ENCODE measurements at places on chromosomes 13 and 19.

- DNase-seq, result no peak
Measured at GRCh38 chr19:55703790-55704215, 28.8 kb downstream of the EPN1 start.

GRCh38 chr19:12187625-12188024 is 24.7 kb downstream of the ZNF136 start:
- DNase-seq, result no peak

- no peak for DNase-seq
Measured at GRCh38 chr13:100108913-100109507, 20.1 kb downstream of the PCCA start.

GRCh38 chr13:36219883-36220282 is 5.5 kb upstream of the SOHLH2 start:
- DNase-seq, result no peak

DNA sequence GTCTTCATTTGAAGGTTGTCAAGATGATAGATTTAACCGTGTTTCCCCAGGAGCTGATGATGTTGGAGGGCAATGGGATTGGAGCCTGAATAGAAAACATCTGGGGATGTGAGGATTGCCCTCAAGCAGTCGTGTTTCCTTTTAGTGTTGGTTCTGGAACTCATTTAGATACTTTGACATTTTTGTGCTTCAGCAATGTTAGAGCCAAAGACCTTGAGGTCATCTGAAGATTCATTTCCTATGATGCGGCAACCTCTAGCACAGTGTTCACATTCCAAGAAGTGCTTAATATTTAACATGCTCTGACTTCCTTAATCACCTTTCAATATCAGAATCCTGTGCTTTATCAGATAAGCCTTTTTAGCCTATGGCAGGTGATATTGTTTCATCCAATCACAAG is 82.7 kb downstream of the SLC10A2 start:
- DNase-seq, result no peak

DNA sequence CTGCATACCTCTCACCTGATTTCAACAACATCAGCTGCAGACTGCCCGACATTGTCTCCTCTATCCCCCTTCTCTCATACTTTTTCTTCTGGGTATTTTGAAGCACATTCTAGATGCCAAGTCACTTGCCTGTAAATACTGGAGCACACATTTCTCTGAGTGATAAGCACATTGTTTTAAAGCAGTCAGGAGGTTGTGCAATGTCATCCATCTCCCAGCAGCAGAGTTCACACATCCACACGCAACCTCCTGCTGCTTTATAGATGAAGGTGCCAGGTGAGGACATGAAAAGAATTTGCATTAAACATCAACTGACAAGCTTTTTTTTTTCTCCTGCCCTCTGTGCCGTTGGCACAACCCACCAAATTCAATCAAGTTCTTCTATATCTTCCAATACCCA is 5.5 kb downstream of the UPK1A start:
- no peak for DNase-seq

- peak; percentile 45 for DNase-seq
Measured at GRCh38 chr19:40521276-40521675, 54.5 kb downstream of the SPTBN4 start.

GRCh38 chr13:26222520-26223046 is 469 bp upstream of the RNF6 start:
- no peak for DNase-seq

DNA sequence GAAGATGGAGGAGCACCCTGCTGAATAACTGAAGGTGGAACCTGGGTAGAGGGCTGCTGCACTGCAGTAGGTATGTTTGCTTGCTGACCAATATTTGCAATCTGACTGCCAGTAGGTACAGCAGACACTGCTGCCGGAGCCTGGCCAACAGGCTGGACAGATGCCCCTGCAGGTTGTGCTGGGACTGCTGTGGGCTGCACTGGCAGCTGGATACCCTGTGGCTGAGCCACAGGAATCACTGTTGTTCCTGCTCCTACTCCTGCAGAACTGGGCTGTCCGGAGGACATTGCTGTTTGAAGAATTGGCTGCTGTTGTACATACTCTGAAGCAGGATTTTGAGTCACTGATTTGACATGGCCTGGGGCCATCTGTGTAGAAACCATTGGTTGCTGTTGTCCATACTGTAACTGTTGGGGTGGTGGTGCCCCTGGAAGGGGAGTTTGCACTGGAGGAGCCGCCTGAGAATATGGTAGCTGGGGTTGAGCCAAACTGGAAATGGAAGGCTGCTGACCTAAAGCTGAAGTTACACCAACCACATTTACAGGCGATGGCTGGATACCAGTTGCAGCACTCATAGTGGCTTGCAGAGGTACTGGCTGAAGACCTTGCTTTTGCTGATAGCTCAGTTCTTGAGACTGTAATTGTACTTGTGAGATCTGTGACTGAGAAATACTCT is 2.2 kb downstream of the TSC22D1 start:
- DNase-seq, result no peak

DNA sequence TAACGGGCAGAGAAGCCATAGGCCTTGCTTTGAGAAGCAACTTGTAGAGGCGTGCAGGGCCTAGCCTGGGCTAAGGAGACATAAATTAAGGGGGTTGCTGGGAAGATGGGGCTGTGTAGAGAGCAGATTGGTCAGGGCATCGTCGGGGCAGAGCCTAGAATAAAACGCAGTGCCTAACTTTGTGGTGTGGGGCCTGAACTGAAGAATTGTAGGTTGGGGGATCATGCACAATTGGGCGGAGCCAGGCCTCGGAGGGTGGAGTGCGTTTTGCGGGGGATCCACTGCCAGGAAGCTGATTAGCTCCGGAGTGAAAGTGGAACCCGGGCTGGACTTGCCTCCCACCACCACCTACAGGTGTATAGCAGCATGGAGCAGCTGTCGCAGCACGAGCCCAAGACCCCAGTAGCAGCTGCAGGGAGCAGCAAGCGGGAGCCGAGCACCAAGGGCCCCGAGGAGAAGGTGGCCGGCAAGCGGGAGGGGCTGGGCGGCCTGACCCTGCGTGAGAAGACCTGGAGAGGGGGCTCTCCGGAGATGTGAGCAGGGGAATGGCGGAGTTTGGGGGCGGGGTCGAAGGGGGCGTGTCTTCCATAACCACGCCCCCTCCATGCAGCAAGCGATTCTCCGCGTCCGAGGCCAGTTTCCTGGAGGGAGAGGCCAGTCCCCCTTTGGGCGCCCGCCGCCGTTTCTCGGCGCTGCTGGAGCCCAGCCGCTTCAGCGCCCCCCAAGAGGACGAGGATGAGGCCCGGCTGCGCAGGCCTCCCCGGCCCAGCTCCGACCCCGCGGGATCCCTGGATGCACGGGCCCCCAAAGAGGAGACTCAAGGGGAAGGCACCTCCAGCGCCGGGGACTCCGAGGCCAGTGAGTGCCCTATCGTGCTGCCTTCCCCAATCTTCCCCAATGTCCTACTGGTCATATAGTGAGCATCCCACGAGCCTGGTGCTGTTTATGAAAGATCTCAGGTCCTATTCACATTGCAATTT is 13.8 kb downstream of the DNASE2 start:
- DNase-seq, result no peak

- no peak for DNase-seq
Measured at GRCh38 chr13:100535426-100536135, 53.0 kb downstream of the GGACT start.

DNA sequence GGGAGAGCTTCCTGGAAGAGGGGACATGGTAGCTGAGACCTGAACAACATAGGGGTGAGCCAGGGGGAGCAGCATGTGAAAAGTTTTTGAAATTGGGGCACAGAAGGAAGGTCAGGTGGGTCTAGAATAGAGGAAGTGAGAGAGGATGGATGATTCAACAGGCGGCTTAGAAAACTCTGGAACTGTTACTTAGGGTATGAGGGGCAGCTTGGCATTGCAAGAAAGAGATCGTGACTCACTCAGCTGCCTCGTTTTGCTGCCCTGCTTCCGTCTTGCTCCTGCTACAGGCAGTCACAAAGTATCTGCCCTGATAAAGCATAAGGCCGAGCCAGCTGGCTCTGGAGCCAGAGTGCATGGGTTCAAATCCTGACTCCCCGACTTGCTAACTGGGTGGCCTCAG is 1.3 kb upstream of the CEACAM20 start:
- DNase-seq, result no peak

GRCh38 chr13:38951525-38952313 is 38.9 kb downstream of the STOML3 start:
- DNase-seq, result no peak

DNA sequence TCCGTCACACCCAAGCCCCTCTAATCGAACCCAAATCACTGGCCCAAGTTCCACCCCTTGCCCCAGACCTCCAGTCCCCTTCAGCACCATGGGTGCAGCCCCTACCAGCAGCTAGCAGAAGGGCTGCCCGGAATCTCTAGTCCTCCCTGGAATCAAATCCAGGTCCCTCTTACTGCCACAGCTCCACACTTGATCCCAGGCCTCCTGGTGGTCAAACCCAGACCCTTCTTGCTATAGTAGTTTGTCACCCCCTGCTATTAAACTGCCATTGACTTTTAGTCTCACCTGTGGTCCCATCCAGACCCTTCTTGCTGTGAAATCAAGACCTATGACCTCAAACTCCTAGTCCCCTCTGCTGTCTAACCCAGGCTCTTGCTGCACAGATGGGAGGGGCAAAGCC is 8.7 kb downstream of the HIPK4 start:
- DNase-seq, result peak; percentile 10

DNA sequence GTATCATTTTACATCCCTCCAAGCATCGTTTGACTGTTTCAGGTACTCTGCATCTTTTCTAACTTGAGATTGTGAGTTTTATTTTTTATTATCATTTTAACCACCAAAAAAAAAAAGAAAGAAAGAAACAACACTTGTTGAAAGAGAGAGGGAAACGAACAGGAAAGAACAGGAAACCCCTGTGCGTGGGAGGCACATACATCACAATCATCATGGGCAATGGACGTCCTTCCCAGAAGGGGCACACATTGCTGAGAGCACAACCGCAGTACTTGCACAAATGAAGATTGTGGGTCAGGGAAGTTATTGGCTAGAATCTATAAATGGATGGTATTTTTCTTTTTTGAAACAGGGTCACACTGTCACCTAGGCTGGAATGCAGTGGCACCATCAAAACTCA is 1.7 kb downstream of the CLC start:
- DNase-seq, result no peak

DNA sequence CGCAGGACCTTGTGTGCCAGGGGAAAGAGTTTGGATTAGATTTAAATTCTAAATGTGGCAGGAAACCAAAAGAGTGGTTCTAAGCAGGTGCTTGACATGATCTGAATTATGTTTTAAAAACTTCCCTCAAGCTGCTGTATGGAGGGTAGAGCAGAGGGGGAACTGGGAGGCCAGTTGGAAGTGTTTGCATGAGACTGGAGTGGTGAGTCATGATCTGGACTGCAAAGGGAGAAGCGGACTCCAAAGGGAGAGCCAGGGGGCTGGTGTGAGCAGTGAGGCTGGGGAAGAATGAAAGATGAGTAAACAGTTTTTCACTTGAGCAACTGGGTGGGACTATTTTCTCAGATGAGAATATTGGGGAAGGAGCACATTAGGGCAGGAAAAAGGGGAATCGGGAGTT is 206.1 kb downstream of the DNAJC15 start:
- DNase-seq, result no peak
